ENCODE measurements at places on chromosomes 13 and 19.

DNA sequence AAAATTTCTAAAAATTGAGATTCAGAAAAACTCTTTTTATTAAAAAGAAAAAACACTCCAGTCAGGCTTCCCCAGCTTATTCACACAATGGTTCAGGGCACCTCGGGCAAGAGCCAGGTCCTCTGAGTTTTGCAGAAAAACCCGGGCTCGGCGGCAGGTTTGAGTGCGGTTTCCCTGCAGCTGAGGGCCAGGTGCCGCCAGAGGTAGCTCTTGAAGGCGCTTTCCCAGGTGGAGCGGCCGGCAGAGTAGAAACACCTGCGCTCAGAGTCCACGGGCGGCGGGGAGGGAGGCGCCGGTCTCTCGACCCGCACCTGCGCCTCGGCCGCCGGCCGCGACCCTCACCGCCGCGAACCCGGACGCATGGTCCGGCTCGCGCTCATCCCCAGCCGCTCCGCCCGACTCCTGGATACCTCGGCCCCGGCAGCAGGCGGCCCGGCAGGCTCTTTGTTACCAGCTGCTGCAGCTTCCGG is 444 bp downstream of the PROSER1 start:
- DNase-seq, result no peak

GRCh38 chr19:4199699-4200293 is 17.3 kb downstream of the ANKRD24 start:
- no peak for DNase-seq

GRCh38 chr13:47110141-47110540 is 213.3 kb upstream of the HTR2A start:
- DNase-seq, result no peak

- peak; percentile 68 for DNase-seq
These were observed 37.6 kb downstream of the SOX21 start for GRCh38 chr13:94674609-94675348.

DNA sequence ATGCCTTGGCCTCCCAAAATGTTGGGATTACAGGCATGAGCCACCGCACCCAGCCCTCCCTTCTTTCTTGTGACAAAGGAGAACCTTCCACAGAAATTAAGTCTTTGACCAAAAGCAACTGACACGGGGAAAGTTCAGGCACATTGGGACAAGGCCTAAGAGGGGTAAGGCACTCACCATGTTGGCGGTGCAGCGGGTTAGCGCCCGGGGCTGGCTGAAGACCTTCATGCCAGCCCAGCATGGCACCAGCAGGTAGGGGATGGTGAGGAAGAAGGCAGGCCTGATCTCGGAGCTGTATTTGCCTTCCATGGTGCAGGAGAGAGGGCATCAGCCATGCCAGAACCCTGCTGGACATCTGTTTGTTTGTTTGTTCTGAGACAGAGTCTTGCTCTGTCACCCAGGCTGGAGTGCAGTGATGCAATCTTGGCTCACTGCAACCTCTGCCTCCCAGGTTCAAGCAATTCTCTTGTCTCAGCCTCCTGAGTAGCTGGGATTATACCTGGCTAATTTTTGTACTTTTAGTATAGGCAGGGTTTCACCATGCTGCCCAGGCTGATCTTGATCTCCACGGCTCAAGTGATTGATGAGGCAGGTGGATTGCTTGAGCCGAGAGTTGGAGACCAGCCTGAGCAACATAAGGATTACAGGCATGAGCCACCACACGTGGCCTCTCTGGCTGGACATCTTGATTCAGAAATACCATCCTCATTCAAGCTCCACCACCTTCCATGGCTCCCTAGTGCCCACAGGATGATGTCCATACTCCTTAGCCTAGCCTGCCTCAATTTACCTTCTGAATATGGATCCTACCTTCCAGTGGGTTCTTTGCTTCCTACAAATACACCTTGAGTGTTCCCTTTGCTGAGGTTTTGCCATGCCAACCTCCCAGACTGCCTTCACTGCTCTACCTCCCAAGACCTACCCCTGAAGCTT is 4.4 kb downstream of the TM6SF2 start:
- DNase-seq, result no peak

GRCh38 chr19:6002591-6002990 is 24.7 kb upstream of the RANBP3 start:
- DNase-seq, result no peak

DNA sequence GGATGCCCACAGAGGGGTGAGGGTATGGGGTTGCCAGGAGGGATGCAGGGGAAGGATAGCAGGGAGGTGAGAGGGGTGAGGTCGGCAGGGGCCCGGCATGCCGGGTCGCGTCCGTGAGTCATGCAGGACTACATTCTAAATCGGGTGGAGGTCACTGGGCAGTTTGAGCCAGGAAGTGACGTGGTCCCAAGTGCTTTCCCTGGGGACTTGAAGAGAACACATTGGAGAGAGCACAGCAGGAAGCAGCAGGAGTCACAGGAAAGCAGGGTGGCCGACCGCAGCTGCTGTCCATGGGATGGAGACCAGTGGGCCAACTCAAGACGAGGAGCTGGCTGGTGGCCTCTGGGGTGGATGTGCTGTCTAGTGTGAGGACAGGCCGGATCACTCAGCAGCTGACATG is 92.0 kb upstream of the WASF3 start:
- DNase-seq, result no peak

GRCh38 chr19:12117201-12117970 is 22.8 kb downstream of the ZNF20 start:
- DNase-seq, result no peak

DNA sequence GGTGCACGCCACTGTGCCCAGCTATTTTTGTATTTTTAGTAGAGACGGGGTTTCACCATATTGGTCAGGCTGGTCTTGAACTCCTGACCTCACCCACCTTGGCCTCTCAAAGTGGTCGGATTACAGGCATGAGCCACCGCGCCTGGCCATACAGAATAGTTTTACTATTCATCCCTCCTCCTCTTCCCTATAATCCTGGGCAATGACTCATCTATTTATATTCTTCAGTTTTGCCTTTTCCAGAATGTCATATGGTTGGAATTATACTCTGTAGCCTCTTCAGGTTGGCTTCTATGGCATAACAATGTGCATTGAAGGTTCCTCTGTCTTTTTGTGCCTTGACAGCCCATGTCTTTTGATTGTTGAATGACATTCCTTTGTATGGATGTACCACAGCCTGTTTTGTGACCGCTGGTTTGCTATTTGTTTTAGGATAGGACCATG is 22.2 kb upstream of the LRP3 start:
- DNase-seq, result no peak

GRCh38 chr13:99354371-99354951 is 47.3 kb upstream of the GPR183 start:
- no peak for DNase-seq

GRCh38 chr13:81762449-81762848 is 1421.5 kb upstream of the SPRY2 start:
- no peak for DNase-seq

- peak; percentile 64 for DNase-seq
These were observed 148.9 kb downstream of the USP12 start for GRCh38 chr13:27022571-27023311.

DNA sequence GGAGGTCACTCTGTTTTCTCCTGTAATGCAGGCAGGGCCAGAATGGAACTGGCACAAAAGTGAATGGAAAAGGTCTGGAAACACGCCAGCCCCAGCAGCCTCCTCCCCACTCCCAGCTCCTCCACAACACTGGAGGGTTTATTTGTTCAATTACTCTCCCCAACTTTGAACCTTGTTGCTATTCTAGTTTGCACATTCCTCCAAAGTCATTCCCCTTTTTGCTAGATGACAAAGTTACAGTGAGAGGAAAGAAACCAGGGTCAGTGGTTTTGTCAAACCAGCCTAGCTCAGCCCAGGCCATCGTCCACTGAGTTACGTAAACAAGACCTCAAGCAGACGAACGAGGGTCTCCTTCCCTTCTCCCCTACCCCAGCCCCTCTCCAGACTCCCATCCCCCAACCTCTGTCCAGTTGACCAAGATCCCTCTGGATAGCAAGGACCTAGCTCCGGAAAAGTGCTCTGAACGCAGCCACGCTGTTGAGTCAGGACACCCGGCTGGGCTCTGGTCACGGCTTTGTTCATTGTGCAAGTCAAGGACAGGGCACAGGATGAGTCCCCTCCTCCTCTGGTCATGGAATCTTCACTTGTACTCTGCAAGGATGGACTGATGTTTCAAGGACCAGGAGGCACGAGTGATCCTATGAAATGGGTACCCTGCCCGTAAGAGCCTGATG is 180.0 kb downstream of the USP12 start:
- DNase-seq, result no peak

DNA sequence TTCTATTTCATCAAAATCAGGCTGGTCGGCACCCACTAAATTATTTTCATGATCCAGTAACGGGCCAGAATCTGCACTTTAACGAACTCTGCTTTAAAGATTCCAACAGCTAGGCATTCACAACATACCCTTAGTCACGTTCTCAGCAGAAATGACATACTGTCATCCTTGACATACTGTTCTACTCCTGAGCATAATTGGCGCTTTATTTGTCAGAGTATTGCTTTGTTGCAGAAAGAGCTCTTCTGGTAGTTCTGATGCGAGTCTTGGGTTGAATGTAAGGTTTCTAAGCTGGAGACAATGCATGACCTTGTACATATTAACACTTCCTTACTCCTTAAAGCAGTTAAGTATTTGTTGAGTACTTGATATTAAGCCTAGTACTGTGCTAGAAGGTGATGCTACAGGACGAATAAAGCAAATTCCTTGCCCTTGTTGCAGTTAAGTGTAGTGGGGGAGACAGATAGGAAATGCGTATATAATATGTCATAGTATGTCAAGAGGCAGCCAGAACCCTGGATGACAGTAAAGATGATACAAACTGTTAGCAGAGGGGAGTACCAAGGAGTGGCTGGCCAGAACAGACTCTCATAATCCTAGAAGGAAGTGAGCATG is 32.2 kb downstream of the FRY start:
- DNase-seq, result no peak

DNA sequence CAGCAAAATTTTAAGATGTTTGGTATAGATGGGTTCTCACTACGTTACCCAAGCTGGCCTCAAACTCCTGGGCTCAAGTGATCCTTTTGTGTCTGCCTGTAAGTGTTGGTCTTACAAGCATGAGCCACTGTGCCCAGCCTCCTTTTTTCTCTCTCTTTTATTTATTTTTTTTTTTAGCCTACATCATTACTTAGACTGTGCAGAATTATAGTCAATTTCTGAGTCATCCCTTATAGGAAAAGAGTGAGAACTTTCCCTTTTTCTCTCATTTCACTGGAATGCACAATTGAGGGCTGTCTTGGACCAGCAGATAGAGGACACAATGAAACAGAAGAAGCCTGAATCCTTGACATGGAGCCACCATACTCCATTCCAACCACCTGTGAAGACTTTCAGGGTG is 13.3 kb downstream of the TSKS start:
- DNase-seq, result no peak

- no peak for DNase-seq
These were observed 12.1 kb downstream of the PROZ start for GRCh38 chr13:113170511-113170910.

Data from left colon (tissue), 2 donors.